ENCODE measurements at places on chromosomes 11 and 22. TPM values are rescaled to one million over a fixed set of nuclear protein-coding genes. Genes with fewer than 3 reads are reported as not detected.

OR8K5 gene
- not detected for total RNA-seq

TMEM191C gene
- 1.4 TPM for total RNA-seq

SPDYC gene
- not detected for total RNA-seq

CLDN5 gene
- total RNA-seq: 0.25 TPM

MMP13 gene
- total RNA-seq: not detected

CARD10 gene
- total RNA-seq: not detected

PPP1R14B gene
- total RNA-seq: 86.0 TPM

MOGAT2 gene
- not detected for total RNA-seq

SCN2B gene
- not detected for total RNA-seq

TCN1 gene
- total RNA-seq: not detected

- DNase-seq: no peak
Observed at GRCh38 chr11:10349806-10350205, 44.9 kb downstream of the ADM start.

DNA sequence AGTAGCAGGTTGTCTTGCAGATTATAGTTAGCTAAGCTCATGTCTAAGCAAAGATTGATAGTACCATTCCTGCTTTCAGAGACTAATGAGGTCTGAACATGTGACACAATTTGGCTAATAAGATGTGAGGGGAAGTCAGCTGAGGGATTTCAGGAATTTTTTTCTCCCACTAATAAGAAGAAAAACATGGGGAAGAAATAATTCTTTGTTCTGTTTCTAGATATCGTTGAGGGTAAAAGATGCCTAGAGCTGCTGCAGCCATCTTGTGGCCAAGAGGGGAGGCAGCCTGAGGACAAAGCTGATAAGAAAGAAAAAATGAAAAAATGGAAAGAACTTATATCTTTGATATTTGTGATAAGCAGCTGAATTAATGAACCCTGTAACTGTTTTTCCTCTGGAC, 1334.4 kb downstream of the LRRC4C start:
- no peak for DNase-seq

GRCh38 chr11:68164437-68164836, 43.2 kb upstream of the CHKA start:
- DNase-seq: no peak

GRCh38 chr11:829847-830294, 2.2 kb downstream of the CRACR2B start:
- no peak for DNase-seq

DNA sequence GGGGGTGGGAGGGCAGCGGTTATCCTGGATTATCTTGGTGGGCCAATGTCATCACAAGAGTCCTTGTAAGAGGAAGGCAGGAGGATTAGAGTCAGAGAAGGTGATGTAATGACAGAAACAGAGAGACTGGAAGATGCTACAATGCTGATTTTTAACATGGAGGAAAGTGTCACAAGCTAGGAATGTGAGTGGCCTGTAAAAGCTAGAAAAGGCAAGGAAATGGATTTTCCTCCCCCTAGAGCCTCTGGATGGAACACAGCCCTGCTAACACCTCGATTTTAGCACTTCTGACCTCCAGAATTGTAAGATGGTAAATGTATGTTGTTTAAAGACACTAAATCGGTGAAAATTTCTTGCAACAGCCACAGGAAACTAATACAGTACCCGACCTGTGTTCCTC, 109.3 kb downstream of the MN1 start:
- DNase-seq: no peak

DNA sequence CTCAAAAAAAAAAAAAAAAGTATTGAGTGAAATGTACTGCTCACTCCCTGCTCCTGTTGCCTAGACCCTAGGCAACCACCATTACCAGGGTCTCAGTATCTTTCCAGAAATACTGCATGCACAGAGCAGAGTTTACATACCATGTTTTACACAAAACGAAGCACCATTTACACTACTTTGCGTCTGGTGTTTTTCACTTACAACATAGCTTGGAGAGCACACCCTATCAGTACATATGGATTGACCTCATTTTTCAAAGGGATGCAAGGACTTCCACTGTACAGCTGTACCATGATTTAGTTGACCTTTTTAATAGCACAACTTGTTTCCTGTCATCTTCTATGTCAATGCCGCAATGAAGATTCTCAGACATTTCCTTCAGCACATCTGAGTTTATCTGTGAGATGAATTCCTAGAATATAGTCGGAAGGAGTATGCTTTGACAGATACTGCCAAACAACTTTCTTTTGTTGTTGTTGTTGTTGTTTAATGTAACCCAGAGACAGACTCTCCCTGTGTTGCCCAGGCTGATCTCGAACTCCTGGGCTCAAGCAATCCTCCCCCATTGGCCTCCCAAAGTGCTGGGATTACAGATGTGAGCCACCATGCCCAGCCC, 6.1 kb downstream of the MYH9 start:
- no peak for DNase-seq

DNA sequence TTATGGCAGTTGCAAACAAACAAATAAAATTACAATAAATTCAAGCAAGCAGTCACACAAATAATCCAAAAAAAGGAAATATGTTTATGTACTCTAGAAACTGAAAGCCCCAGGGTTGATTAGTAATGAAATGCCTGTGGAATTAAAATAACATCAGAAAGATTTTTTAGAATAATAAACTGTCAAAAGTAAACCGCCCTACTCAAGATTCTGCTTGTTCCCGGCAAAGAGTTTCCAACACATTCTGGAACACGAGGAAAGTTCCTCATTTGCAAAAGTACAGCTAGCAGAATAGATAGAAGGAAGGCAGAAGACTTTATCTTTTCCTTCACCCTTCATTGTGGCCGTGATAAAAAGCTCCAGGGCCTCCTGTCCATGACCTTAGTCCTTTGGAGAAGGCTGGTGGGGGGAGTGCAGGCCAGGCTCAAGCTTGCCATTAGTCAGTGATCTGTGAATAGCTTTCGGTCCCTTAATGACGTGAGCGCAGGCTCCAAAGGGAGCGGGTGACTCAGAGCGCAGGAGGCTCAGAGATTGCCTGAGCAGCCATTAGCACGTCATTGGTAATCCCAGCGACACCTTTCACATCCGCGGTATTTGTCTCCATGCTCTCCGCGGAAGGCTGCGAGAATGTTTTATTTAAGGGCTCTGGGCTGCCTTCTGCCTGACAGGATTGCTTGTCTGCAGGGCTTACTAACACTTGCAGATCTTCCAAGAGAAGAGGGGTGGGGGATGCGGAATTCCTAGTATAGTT, 458.3 kb downstream of the METTL15 start:
- no peak for DNase-seq

- no peak for DNase-seq
Observed at GRCh38 chr22:32631507-32632255, 157.1 kb downstream of the FBXO7 start.

DNA sequence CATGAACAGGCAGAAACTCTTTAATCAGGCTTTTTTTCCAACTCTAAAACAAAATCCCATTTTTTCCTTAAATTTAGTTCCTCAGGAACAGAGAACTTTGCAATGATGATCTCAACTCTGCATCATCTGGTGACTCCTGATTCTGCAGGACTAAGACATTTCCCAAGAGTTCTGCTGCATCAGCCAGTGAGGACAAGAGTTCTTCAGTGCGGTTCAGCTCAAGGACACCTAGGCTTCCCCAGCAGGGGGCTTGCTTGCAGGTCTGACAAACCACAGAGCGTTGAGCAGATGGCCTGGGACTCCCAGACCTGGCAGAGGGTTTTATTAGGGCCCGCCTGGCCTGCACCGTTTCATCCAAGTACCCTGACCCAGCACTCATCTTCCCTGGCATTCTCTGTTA, 6.4 kb downstream of the CDCA5 start:
- no peak for DNase-seq

GRCh38 chr11:70644343-70645060, 246.2 kb downstream of the CTTN start:
- no peak for DNase-seq

DNA sequence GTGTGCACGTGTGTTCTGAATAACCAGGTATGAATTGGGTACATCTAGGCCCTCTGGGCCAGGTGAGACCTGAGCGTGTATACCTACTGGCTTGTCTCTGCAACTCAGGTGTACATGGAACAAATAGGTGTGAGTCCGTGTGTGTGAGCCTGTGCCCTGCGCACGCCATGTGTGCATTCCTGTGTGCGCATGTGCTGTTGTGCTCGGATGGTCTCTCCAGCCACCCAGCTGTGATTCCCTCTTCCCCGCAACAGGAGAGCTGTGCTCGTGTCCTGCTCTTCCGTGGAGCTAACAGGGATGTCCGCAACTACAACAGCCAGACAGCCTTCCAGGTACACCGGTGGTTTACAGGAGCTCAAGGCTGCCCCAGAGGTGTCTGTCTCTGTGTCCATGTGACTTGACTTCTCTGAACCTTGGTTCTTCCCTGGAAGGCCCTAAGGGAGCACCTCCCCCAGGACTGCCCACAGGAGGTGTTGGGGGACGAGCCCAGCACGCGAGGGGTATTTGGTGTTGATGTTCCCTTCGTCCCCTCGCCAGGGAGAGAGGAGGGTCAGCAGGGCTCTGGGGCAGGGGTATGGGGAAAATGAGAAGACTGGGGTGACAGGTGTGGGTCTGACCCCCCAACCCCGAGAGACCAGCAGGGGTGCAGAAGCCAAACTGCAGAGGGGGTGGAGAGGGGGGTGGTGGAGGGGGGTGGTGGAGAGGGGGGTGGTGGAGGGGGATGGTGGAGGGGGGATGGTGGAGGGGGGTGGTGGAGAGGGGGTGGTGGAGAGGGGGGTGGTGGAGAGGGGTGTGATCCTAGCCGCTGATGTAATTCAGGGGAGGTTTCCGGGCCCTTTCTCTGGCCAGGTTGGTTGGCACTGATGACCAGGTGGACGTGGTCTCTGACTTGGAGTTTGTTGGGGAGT, 10.7 kb downstream of the SHANK3 start:
- no peak for DNase-seq

DNA sequence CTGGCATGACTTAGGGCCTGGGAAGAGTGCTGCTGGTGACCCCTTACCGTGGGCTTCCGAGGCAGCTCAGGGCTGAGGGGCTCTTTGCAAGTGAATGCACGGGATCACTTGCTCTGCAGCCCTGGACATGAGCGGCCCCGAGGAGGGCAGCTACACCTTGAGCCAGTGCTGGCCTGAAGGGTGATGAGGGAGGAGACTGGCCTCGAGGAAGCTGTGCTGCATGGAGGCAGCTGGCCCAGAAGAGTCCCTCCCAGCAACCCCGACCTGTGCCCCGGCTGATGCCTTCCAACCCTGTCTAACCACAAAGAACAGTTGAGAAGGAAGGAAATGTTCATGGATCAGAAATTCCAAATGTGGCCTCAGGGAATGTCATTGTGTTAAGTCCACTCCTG, 45.2 kb downstream of the TBX1 start:
- no peak for DNase-seq

- peak; percentile 39 for DNase-seq
Observed at GRCh38 chr11:44036811-44037657, 10.7 kb upstream of the ACCSL start.

GRCh38 chr11:64324692-64325469, 7.0 kb downstream of the PRDX5 start:
- no peak for DNase-seq

- no peak for DNase-seq
Observed at GRCh38 chr11:116229236-116229970, 543.4 kb downstream of the BUD13 start.

DNA sequence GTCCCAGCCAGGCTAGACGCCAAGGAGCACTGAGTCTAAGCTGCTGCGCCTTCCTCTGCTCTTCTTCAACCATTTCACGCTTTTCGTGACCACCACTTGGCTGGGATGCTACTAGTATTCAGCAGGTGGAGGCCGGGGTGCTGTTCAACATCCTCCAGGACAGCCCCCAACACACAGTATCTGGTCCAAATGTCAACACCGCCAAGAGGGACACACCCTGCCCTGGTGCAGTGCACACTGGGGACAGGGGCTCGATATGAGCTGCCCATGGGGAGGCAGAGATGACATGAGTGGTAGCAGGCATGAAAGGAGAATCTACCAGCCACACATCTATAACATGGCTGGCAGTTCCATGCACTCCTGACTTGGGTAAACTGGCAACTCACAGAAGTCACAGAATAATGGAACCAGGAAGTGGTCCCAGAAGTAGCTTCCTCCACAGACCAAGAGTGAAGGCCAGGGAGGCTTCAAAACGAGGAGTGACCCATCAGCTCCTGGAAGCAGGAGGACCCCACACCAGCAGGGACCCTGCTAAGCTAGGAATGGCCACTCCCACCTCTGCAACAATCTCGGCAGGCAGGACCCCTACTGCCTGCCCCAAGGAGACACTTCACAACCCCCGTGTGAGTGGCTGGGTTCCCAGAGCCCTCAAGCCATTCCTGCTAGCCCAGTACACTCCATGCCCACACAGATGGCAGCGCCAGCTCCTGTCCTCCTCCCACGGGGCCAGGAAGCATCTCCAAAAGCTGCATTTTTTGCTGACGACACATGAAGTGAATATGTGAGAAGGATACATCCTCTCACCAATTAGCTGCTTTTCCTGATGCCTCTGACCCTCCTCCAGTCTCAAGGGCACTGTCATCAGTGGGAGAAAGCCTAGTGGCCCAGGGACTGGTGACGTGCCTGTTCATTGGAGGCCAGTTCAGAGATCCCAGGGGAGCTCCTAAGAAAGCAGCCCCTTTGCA, 78.8 kb downstream of the DGCR2 start:
- DNase-seq: no peak

- DNase-seq: peak; percentile 19
Observed at GRCh38 chr11:59728913-59729312, 15.3 kb upstream of the OR10V1 start.

GRCh38 chr11:103967985-103968384, 68.5 kb upstream of the DDI1 start:
- no peak for DNase-seq

GRCh38 chr11:103624708-103625623, 411.5 kb upstream of the DDI1 start:
- no peak for DNase-seq

DNA sequence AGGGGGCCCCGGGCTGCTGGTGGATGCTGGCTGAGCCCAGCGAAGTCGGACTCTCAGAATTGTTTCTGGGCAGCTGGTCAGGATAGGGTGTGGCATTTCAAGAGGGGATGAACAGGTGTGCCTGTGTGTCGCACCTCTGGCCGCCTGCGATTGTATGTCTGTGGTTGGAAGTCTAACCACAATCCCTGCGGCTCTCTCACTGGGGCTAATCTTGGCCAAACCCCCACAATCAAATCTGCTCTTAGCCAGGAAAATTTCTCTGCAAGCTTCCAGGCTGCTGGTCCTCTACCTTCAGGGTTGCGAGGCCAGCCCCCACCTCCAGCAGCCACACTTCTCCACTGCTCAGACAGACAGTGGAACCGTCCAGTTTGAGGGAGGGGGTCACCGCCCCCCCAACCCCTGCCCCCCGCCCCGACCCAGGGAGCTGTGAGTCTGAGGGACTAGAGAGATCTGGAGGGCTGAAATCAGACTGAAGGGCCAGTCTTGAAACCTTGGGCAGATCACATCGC, 953 bp downstream of the ATG16L2 start:
- DNase-seq: no peak

All from activated CD4-positive, alpha-beta T cell treated with anti-CD3 and anti-CD28 coated beads, Interleukin-2, amount 10 ng/mL, durations not matched to agents 7 days and 5 days (primary cell).